ENCODE measurements at places on chromosomes 3 and 15.

DNA sequence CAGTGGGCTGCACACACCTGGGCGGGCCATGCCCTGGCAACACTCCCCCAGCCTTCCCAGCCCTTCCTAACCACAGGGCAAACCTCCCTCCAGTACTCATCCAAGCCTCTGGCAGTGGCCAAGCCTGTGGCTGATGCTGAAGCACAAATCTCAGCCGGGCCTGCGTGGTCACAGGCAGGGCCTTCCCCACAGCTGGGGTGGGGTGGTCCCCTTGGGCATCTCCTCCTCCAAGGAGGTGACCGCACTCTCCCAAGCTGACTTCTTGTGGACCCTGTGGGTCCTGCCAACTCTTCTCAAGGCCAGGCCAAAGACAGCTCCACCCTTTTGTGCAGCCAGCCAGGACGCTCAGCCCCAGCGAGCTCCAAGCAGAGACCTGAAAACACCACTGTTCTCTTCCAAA, 21.4 kb downstream of the GRAMD2A start:
- DNase-seq = no peak

DNA sequence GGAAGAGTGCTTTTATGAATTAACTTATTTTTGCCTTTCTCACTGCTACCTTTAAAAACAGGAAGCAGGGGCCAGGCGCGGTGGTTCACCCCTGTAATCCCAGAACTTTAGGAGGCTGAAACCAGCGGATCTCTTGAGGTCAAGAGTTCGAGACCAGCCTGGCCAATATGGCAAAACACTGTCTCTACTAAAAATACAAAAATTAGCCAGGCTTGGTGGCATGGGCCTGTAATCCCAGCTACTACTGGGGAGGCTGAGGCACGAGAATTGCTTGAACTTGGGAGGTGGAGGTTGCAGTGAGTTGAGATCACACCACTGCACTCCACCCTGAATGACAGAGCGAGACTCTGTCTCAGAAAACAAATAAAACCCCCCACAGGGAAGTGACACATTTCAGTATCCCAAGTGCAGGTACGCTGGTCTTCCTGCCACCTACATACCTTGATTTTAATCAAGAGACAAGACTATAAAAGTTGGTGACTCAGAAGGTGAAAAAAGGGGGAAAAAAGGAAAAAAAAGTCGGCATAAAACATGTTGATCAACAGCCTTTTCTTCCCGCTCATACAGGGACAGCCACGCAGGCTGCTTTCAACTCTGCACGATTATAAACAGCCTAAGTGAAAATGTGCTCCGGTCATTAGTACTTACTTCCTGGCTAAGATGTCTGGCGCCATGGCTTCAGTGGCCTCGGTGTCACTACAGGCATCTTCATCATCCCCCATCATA, 18.8 kb downstream of the PPP1R2 start:
- DNase-seq = no peak

- DNase-seq = no peak
Observed at GRCh38 chr3:93906245-93906644, 67.5 kb downstream of the PROS1 start.

- DNase-seq = no peak
Observed at GRCh38 chr15:79948761-79949160, 22.2 kb downstream of the BCL2A1 start.

DNA sequence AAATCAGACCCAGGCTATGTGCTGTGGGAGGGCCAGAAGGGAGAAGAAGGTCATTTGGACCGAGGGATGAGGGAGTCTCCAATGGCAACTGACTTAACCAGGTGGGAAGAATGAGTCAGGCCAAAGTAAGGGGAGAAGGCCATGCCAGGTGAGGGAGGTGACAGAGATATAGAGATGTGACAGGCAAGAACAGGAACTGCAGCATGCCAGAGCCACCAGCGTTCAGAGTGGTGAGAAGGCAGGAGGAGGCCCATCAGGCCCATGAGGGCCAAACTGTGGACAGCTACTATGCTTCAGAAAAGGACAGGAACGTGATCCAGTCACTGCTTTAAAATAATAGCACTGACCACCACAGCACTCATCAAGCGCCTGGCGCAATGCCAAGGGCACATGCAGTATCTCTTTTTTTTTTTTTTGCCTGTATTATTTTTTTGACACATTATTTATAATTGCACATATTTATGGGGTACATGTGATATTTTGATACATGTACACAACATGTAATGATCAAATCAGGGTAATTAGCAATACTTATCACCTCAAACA, 154.3 kb upstream of the IGF1R start:
- DNase-seq = no peak

DNA sequence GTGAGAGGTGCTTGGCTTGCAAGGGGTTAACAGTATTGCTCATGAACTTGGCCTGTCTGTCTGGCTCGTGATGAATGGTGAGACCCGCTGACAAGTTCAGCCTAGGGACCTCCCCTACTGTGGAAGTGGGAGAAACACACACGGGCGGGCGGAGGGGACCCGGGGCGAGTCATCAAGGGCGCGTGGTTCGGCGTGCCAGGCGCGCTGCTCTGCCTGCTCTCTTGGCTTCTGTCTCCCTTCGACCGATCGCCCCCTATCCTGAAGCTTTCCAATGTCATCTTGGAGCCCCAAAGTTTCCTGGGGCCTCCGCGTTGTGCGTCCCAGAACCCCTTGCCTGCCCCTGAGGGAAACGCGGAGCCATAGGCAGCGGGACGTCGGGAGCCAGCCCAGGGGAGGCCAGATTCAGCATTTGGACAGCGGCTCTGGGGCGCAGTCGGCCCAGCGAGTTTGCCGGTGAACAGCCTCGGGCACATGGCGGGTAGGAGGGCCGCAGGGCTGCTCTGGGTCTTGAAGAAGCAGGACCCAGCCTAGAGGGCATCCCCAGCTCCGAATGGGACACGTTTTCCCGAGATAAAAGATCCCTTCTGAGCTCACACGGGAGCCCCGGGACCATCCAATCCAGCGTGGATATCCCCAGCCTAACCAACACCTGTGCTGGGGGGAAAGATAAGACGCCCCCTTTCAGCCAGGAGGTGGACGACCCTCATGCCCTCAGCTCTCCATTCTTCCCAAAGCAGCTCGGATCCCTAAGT, 27.0 kb upstream of the POLG start:
- DNase-seq = no peak

- DNase-seq = peak; percentile 49
Observed at GRCh38 chr3:10560060-10560861, 54.9 kb upstream of the ATP2B2 start.

DNA sequence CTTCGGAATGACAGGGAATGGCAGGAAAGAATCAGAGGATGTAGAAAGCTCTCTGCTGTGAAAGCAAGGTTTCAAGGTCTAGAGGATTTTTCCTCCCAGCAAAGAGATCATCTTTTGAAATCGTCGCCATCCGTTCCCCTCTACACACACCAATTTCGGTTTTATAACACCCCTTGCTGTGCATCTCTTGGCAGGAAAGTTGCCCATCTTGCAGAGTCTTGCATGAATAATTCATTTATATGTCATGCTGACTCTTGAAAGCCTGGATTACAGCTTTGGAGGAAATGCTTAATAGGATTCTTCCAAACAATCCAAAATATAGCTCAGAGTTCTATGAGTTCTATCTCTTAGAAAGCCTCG, 262.7 kb downstream of the CHL1 start:
- DNase-seq = no peak

- DNase-seq = no peak
Observed at GRCh38 chr3:134028486-134029255, 1.1 kb downstream of the SLCO2A1 start.

DNA sequence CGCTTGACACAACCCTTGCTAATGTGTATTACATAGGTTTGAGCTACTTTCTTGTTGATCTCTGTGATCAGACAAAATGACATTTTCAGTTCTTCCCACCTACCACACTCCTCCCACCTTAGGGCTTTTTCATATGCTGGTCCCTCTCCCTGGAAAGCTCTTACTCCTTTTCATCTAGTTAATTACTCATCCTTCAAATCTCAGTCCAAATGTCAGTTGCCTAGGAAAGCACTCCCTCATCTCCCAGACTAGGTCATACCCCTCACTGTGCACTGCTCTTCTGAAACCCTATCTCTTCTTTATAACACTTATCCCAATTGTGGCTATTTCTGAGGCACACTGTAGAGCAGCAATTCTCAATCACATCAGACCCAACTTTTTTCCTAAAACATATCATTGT, 7.3 kb downstream of the ZNF106 start:
- DNase-seq = no peak

- peak; percentile 10 for DNase-seq
Observed at GRCh38 chr3:57048728-57049127, 11.7 kb upstream of the SPATA12 start.

- no peak for DNase-seq
Observed at GRCh38 chr3:30626443-30627180, 20.2 kb downstream of the TGFBR2 start.

DNA sequence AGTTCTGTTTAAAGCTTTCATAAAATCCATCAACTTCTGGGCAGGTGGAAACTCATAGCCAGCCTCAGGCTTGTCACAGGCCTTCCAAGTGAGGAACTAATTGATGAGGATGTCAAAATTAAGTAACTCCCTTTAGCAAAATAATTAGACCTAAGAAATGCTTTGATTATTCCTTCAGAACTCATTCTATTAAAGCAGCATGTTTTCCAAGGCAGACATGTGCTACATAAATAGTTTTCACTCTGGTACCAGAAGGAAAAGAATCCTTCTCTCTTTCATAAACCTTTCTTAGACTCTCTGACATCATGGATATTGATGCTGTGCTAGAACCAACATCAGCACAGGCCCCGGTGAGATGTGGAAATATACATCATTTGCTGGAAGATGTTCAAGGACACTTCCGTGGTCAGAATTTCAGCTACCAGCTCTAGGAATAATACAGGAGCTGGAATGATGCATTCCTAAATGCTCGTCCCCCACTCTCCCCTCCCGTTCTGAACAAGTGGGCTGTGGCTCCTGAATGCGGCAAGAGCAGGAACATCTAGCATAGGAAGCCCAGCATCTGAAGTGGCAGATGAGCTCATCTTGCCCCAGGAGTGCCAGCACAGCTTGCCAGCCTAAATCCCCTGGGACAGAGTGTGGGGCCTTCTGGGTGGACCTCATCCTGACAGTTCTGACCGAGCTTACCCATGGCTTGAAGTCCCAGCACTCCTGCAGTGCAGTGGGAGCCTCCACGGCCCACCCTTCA, 82.4 kb downstream of the WWTR1 start:
- no peak for DNase-seq

DNA sequence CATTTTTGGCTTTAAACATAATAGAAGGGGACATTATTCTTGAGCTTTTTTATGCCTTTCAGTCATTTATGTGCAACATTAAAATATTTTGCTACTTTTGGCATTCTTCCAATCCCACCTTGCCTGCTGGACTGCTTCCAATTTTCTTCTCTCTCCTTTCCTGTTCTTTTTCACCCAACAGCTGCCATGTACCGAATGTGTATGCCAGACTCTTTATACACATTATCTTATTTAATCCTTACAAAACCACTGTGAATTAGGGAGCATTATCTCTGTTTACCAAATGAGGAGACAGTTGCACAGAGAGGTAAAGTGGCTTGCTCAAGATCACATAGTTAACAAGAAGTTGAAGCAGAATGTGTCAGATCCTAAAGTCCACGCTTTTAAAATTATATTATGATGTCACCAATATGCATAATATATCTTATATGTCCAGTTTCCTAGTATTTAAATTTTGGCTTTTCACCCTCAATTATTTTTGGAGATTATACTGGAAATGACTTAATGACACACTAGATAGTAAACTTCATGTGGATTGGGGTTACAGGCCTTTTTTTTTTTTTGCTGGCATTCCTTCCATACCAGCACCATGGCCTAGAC, 231.5 kb downstream of the THRB start:
- no peak for DNase-seq

DNA sequence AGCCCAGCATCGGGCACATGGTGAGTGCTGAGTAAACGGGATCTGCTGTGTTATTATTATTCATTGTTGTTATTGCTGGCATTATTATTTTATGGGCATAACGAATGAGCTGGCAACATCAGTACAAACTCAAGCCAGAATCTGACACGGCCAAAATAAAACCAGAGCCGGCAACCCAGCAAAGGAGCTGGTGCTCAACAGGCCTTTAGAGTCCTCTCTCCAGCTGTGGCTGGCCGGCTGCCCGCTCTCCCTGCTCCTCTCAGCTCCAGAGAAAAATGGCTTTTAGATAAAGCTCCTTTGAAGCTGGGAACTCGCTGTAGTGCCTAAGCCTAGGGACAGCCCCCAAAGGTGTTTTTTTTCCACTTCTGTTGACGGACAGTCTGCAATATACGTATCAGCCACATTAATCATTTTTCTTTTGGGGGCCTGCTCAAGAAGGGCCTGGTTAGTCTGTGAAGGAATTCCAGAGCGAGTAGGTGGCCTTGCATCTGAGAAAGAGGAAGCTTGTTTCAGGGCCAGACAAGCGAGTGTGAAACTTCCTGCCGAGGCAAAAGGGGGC, 193.9 kb upstream of the UBE2E1 start:
- DNase-seq = no peak

DNA sequence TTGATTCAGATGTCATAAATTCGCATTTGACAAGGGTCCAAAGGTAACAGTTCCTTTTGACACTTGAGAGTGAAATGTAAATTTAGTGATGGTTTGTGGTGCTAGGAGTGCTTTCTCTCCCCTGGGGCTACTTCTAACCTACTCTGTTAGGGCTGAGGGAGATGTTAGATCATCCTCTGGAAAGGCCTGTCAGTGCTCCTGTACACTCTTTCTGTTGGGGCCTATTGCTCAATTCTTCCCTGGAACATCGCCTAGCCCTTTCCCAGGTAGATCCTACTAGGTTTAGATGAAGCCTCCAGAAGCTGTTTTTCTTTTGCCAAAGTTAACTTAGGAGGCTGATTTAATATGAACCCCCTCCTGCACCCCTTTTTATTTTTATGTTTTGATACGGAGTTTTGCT, 1.4 kb downstream of the PCCB start:
- no peak for DNase-seq

DNA sequence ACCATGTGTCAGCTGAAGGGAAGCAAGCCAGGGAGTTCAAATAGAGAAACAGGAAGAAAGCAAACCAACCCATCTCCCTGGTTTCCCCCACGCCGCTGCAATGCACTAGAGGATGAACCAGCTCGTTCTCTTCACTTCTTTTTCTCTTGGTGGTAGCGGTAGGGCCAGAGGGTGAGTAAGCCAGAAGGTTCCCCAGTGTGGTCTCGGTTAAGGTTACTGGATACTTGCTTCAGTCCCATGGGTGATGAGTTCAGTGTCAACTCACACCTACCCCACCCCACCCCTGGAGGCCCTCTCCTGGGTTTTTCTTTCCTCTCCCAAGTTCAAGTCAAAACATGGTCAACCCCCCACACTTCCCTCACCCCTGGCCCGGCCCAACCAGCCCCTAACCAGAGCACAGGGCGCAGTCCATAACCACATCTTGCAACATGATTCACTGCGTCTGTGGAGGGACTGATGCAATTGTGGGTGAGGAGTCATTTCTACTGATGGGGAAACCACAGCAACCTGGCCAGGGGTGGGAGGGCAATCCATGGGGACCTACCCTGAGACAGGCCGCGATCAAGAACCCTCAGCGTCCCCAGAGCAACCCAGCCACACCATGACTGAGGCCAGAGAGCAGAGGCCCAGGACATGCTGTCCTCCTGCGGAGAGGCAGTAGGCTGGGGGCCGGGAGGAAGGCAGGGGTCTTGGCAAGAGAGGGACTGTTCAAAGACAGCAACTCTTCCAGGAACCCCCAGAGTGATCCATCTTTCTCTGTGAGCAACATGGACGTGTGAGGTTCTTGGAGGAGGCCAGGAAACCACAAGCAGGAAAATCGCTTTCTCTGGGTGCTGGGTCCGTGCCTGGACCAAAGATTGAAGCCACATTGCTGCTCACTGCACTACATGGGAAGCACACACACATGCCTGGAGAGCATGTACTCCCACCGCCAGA, 276.6 kb downstream of the UACA start:
- peak; percentile 85 for DNase-seq

GRCh38 chr3:132001036-132001435, 33.8 kb downstream of the CPNE4 start:
- DNase-seq = no peak

GRCh38 chr3:13504161-13504831, 24.2 kb downstream of the HDAC11 start:
- DNase-seq = no peak
